Caki2 (cell line): ENCODE measurements at places on chromosomes 5 and 9. TPM values are rescaled to one million over a fixed set of nuclear protein-coding genes. Genes with fewer than 3 reads are reported as not detected.

- DNase-seq, result no peak
These were observed 143.5 kb upstream of the PRR16 start for GRCh38 chr5:120320626-120321025.

- DNase-seq, result no peak
These were observed 83.2 kb downstream of the PDZD2 start for GRCh38 chr5:31722111-31722510.

DNA sequence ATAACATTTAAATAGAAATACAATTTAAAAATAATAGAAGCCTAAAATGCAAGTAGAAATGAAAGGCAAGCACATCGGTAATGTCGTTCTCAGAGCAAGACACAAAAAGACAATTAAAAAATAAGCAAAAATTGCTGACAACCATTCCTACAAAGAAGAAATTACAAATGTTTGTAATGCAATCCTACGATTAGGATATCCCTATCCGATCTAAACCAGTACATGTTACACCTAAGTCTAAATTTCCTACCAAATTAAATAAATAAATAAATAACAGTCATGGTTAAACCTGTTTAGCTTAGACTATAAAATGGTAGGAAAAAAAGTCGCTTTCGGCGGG, 90.0 kb downstream of the ANXA2R start:
- no peak for DNase-seq

DNA sequence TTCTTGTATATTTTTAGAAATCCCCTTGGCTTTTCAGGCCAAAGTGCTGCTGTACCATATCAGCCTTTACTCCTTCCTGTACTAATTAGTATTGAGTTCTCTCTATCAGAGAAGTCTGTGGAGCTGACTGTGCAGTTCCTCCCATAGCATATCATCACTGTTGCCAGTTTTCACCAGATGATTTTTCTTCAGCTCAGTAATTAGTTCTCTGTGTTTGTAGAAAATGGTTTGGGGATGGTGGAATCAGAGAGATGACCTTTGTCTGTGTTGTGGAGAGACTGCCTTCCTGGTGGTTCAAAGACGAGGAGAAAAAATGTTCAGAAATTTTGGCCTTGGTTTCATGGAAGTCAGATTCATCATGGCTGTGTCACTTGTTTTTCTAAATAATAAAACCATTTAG, 227.5 kb upstream of the ACTBL2 start:
- no peak for DNase-seq

GRCh38 chr5:68251804-68252522, 36.4 kb downstream of the PIK3R1 start:
- no peak for DNase-seq

GRCh38 chr9:127233550-127233949, 31.0 kb upstream of the GARNL3 start:
- no peak for DNase-seq

- DNase-seq, result no peak
These were observed 115.8 kb upstream of the RPS23 start for GRCh38 chr5:82393951-82394350.

DNA sequence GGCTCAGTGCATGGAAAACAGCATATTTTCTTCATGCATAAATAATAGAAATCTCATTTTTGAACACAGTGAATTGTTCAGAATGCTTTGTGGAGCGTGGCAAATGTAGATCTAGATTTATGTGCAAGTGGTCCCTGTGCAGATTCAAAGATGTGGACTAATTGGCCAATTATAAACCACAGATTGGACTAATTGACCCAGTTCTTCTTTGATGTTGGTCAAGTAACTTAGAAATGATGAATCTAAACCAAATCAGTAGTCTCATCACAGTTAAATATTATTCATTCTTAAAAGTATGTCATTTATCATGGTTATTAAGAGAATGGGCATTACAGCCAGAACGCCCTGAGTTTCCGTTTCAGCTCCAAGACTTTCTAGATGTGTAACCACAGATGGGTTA, 11.7 kb upstream of the PDE4D start:
- DNase-seq, result no peak

- no peak for DNase-seq
These were observed 11.0 kb upstream of the NANS start for GRCh38 chr9:98045234-98046179.

- no peak for DNase-seq
These were observed 196.0 kb upstream of the ANKRD55 start for GRCh38 chr5:56429110-56429561.

- DNase-seq, result no peak
These were observed 102.0 kb upstream of the ADAMTS19 start for GRCh38 chr5:129358069-129358468.

DNA sequence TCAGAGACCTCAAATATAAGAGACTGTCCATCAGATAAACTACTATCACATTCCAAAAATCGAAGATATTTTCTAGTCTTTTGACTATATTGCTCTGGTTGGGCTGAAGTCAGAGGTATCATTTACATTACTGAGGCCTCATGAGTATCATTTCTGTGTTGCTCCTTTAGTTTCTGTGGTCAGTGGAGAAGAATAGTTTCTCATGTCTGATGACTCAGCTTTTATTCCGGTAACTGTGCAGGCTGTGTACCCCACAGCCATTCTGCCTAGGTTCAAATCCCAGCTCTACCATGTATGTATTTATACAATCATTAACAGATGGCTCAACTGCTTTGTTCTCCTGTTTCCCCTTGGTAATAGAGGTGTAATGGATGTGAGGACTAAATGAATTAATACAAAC, 179.3 kb downstream of the ALDH1A1 start:
- no peak for DNase-seq

- no peak for DNase-seq
These were observed 763 bp downstream of the FGD3 start for GRCh38 chr9:92948038-92948534.

DNA sequence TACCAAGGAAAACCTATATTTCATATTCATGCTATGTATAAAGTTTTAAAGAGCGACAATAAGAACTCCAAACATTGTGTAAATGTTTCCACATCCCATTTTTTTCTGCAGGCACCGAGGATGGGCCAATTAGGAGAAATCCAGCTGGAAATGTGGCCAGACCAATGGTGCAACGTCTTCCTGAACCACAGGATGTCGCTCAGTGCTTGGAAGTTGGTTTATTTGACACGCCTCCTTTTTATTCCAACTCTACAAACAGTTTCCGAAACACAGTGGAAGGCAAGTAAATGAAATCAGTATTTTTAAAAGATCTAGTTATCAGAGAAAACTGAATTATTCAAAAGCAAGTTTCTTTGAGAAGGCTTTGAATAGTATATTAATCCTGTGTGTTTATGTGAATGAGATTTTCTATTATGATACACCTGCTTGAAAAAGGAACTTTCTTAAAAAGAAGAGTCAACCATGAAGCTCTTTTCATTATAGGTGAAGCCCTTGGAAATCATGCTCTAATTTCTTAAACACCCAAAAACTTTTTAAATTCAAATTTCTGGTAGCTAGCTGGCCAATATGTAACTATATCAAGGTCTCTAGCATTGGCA, 9.1 kb downstream of the TYRP1 start:
- DNase-seq, result peak; percentile 41

- no peak for DNase-seq
These were observed 1.2 kb upstream of the SLC25A48 start for GRCh38 chr5:135832941-135833920.

GRCh38 chr5:34054400-34054729, 11.4 kb upstream of the C1QTNF3 start:
- DNase-seq, result no peak

DNA sequence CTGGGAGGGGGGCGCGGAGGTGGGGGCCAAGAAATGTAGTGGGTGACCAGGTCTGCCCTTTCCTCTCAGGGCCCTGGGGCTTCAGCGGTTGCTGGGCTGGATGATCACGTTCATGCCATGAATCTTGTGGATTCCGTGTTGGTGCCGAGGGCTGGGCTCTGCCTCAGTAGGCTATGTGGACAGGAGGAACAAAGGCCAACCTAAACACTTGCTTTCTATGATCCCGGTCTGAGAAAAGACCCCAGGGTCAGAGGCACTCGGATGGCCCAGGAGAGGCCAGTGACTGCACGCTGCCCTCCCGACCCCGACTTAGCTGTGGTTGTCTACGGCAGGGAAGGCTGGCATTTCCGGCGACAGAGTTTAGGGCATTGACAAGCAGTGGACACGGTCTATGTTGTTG, 26.6 kb downstream of the PHF2 start:
- no peak for DNase-seq

DNA sequence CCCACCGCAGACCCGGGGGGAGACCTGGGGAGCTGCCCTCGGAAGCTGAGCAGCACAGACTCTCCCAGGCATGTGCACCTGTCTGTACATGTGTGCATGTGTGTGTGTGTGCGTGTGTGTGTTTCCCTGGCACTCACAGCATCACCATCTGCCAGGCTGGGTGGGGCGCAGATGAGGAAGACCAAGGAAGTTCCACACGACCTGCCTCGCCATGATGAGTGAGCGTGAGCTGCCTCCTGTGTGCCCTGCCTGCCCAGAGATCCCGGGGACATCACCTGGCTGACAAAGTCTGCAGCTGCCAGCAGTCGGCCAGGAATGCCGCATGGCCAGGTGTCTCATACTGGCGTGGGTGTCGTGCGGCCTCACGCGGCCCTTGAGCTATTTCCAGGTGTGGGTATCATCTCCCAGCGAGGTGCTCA, 4.0 kb upstream of the GPSM1 start:
- no peak for DNase-seq

DNA sequence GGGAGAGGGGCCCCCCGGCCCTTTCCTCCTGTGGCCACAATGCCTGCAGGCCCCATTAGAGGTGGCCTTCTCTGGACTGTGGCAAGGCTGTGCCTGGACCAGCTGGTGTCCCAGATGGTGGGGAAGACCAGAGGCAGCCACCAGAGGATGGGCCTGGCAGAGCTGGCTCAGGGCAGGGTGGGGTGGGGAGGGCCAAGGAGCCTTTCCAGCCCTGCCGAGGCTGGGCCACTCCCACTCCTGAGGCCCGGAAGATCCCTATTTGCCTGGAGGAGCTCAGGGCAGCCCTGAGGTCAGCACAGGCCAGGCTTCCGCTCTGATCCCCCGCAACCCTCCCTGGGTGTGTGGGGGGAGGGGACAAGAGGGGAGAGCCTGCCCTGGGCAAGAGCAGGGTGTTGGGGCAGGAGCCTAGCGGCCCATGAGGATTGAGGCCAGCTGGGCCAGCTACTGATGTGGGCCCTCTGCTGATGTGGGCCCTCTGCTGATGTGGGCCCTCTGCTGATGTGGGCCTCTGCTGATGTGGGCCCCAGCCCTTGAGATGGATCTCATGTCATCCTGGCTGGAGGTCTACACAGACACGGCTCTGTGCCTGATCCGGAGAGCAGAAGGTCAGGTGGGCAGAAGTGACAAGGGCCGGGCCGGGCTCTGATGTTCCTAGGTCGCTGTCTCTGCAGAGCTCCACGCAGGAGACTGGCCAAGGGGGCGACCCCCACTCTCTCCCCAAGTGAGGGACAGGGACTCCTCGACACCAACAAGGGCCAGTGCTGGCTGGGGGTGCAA, 6.0 kb downstream of the MRPS2 start:
- DNase-seq, result no peak

DNA sequence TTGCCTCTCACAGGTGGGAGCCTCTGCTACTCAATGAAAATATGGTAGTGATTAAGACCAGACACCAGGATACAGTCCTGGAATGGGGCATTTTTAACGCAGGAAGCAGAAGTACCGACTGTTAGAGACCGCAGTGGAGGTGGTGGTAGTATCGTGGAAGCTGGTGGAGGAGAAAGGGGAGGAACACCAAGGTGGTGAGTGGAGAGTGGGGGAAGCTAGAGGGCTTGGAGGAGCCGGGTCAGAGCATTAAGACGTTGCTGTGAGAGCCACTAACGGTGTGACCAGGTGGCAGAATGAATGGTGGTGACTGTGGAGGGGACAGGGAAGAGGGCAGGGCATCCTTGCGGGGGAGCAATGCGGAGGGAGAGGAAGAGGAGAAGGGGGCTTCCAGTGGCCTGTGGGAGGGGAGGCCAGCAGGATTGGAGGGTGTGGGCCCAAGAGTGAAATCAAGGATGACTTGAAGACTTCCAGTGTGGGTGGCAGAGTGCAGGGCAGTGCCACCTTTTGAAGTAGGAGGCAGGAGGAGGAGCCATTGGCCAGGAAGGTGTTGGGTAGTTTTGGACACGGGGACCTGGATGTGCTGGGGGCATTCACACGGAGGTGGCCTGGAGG, 1.6 kb upstream of the UBAC1 start:
- no peak for DNase-seq

- DNase-seq, result no peak
These were observed 34.0 kb downstream of the DAP start for GRCh38 chr5:10726913-10727517.

- no peak for DNase-seq
These were observed 63.3 kb downstream of the TMEM38B start for GRCh38 chr9:105757496-105758251.

DNA sequence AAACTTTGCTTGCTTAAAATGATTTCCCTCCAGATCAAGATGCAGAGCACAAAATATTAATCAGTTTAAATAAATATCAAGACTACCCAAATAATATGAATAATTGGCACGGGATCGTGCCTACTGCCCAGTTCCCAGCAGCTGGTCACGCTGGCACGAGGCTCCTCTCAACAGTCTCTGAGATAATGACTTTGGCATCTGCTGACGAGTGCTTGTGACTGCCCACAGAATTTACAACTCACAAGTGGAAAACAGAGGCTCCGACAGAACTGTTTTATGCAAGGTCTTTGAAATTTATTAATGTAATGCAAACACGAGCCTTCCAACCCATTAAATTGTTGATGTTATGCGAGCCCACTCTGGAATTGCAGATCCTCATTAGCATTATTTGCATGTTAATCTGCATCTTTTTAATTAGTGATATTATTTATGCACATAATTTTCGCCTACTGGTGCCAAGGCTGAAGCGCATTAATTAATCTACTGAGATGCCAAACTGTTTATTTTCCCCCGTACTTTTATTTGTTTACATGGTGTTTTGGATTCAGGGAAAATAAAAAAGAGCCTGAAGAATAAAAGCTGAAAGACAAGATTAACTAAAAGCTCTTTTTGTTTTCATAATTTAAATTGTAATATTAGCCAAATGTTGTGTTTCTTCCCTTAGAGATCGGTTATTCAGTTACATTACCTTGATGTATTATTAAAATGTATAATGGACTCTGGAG, 369.3 kb upstream of the IRX1 start:
- no peak for DNase-seq

DNA sequence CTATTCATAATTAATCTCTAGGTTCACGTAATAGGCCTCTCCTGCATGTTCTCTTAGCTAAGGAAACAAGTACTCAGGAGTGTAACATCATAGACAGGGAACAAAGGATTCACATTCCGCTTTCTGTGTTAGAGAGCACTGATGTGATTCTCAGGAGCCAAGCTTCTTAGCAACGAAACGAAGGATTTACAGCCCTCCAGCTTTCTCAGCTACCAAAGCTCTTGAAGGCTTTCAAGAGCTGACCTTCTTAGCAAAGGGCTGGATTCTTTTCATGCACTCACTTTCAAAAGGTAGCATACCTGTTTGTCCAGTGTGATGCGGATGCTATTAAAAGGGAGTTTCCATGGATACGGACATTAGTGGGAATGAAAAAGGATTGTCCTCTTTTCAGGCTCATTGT, 107.4 kb downstream of the TUSC1 start:
- DNase-seq, result no peak

TAF11L5 gene
- total RNA-seq, result not detected in 2 replicates

ZNF658 gene
- 4.0 and 4.3 TPM in 2 replicates for total RNA-seq

NEUROG1 gene
- not detected in 2 replicates for total RNA-seq

C5orf34 gene
- total RNA-seq, result 12.3 and 21.5 TPM in 2 replicates

IFNA21 gene
- total RNA-seq, result not detected in 2 replicates

SPINK4 gene
- not detected in 2 replicates for total RNA-seq

IL9 gene
- not detected in 2 replicates for total RNA-seq

VLDLR gene
- total RNA-seq, result 19.2 and 26.6 TPM in 2 replicates

NPM1 gene
- total RNA-seq, result 2,650 and 4,923 TPM in 2 replicates

FOXD4L5 gene
- not detected in 2 replicates for total RNA-seq

IFNA2 gene
- total RNA-seq, result not detected in 2 replicates
